Stimulated activated CD4-positive, alpha-beta T cell treated with anti-CD3 and anti-CD28 coated beads, Interleukin-1b, Interleukin-23, amount 100 ng/mL, for 4 hours (primary cell): ENCODE measurements at places on chromosomes 4 and X.

- DNase-seq, result no peak
Measured at GRCh38 chrX:139120760-139121159, 409.2 kb upstream of the FGF13 start.

GRCh38 chrX:53305996-53306937 is 24.9 kb upstream of the IQSEC2 start:
- DNase-seq, result no peak

DNA sequence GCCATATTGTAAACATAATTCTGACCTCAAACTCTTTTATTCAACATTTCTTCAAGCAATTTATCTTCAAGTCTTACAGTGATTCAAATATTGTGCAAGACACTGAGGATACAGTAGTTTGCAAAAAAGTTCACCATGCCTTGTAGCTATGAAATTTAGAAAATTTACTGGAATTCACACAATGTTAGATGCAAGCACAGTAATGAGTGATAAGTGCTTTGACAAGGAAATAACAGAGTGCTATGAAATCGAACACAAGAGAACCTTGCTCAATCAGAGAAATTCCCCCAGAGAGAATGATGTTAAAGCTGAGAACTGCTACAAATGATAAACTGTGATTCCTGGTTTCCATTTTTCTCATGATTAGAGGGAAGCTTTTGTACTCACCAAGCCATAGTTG is 952.9 kb downstream of the FAT4 start:
- no peak for DNase-seq

GRCh38 chr4:113300471-113300928 is 251.0 kb downstream of the ANK2 start:
- no peak for DNase-seq

- DNase-seq, result no peak
Measured at GRCh38 chrX:136580316-136580715, 48.3 kb downstream of the VGLL1 start.

DNA sequence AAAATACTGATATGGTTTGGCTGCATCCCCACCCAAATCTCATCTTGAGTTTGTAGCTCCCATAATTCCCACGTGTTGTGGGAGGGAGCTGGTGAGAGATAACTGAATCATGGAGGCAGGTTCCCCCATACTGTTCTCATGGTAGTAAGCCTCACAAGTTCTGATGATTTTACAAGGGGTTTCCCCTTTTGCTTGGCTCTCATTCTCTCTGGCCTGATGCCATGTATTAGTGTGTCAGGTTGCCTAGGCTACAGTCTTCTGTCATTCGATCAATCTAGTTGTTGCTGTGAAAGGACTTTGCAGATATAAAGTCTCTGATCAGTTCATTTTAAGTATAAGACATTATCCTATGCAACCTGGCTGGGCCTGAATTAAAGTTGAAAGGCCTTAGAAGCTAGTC is 209.3 kb upstream of the MAOA start:
- no peak for DNase-seq

GRCh38 chr4:59195839-59196238 is 2004.3 kb upstream of the ADGRL3 start:
- DNase-seq, result no peak

- no peak for DNase-seq
Measured at GRCh38 chrX:154459832-154460231, 1.8 kb downstream of the PLXNA3 start.
